Activated naive CD4-positive, alpha-beta T cell treated with Interleukin-2 at 50 U/mL for 16 hours (primary cell): ENCODE measurements at places on chromosomes 12 and 14.
A peak's percentile ranks its signal among the peaks of the same experiment; 100 is the strongest.

GRCh38 chr12:89523393-89523792 lies 1.2 kb downstream of the GALNT4 start:
- no peak for DNase-seq

DNA sequence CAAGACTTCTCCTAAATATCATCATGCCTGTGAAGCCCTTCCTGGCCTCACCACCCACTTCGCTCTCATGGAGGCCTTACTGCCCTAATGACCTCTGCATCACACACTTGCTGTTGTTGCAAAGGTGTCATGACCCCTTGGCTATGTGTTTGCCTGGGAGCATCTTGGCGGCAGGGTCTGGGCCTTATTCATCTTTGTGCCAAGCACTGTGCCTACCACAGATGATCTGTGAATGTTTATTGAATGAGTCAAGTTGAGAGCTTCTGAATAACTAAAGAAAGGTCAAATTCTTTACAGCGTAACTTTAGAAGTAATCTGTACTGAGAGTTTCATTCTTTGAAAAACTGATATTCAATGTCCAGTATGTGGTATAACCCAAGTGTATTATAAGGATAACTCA lies 113.3 kb downstream of the TTC8 start:
- no peak for DNase-seq

GRCh38 chr14:83294941-83295340 lies 1761.3 kb upstream of the SEL1L start:
- DNase-seq = no peak

DNA sequence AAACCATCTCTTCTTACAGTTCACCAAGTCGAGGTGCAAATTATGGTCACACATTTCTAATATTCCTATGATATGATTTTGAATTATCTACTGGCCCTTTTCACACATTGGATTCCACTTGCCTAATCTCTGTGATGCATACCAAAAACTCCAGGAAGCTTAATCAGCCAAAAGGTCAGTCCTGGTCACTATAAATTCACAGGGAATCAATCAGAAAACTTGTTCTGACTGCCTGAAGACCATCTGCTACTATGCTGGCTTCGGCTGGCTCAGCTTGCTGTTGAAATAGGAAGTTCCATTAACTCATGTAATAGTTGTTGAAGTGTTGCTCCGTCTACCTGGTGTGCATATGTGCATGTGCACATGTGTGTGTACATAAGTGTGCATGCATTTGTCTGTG lies 142.8 kb upstream of the FLRT2 start:
- no peak for DNase-seq

GRCh38 chr14:75429562-75429961 lies 1.7 kb downstream of the JDP2 start:
- no peak for DNase-seq

- DNase-seq = peak; percentile 16
Observed at GRCh38 chr14:22981090-22981875, 1.1 kb downstream of the AJUBA start.

DNA sequence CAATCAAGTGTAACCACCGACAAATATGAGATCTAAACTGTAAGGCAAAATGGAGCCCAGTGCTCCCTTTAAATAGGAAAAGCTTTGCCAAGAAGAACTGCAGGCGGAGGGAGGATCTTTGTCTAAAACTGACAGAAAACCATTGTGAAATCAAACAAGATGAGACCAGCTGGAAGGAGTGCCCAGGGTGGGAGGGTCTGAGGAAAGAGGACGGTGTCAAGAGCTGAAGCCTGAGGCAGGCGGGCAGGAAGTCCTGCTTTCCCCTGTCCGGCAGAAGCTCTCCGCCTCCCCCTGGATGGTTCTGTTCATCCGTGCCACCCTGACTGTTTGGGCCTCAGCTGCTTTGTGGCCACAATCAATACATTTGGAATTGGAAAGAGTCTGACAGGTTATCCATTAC lies 37.5 kb downstream of the CDC42BPB start:
- no peak for DNase-seq

GRCh38 chr12:57148469-57149244 lies 1.2 kb upstream of the LRP1-AS start:
- no peak for DNase-seq

DNA sequence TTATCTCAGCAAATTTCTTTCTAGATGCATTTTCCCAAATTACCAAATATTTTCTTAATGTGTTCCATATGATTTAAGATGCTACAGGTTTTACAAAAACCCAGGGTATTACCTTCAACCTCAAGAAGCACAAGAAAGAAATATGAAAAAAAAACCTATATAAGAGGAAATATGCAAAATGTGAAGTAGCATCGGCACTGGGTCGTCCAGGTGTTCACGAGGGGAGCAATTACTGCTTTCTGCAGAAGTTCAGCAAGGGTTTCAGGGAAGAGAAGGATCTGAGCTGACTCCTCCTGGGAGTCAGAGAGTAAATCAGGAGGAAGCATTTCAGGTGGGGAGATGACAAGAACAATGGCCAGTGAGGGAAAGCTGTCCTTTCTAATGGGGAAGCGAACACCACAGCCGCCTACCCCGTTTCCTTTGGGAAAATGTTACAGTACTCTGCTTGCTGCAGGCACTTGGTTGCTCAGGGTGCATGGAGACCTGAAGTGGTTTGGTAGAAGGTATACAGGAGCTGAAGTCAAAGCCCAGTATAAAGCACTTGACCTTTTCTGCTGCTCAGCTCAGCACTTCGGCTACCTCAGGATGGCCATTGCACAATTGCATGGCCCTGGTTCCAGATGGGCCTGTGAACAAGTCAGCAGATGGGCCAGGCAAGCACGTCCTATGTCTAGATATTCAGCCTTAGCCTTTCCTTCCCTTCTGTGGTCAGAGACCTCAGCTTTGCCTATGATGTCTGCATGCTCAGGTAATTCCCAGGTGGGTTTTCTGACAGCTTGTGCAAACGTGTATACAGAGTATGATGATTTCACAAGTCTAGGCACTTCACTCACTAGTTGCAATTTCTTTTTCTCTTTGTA lies 155.6 kb downstream of the PAX9 start:
- no peak for DNase-seq

- no peak for DNase-seq
Observed at GRCh38 chr12:107526555-107527180, 158.9 kb upstream of the PWP1 start.

GRCh38 chr14:93742761-93743160 lies 45.5 kb downstream of the PRIMA1 start:
- no peak for DNase-seq

DNA sequence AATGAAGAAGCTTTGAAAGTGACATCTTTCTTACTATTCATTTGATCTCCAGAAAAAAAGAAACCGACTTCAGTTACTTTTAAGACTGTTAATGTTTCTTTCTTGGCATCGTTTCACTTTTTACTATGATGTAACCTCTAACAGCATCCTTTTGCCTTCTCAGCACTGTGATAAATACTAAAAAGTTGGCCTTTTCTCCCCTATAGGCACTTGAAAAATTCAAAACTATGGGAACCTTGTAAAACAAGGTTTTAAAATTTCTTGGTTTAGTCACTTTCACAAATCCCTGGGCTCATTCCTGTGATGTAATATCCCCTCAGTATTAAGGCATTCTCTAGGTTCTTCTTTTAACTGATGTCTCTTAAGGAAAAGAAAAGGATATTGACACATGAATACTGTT lies 281.8 kb downstream of the EGLN3 start:
- DNase-seq = no peak

DNA sequence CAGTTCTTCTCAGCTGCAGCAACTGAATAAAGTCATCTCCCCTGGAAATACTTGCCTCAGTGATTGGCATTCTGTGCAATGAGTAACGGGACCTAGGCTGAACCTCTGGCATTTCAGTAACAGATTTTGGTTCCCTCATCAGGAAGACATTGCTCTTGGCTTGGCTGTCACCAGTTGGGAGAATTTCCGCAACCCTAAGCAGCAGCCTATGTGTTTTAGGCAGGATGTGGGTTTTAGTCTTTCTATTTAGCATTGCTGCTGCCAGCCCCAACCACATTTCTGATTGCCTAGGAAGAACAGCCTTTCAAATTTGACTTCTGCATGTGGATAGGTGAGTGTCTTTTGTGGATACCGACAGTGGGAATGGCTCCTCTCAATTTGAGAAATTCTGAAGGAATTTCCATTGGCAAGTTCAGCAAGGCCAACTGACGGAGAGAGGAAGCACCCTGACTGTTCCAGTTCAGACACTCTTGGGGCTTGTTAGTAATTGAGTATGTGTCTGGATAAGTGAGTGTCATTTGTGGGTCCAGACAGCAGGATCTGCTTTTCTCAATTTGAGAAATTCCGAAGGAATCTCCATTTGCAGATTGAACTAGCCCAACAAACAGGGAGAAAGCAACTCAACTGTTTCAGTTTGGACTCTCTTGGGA lies 19.0 kb upstream of the CLEC2A start:
- peak; percentile 10 for DNase-seq

DNA sequence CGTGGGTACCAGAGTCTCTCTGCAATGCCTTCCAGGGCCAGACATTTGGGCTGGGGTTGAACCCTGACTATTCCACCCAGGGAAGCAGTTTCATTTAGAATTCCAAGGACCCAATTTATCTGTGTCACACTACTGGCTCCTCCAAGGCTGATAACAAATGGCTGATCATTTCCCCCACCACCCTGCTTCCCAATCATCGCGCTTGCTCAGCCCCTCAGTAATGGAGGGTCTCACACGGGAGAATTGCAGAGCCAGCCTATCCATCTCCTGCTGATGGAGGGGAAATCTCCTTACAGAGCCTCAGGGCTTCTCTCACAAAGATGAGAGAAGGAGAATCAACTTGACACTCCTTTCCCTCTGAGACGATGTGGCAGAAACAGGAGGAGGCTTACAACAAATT lies 78.4 kb upstream of the WSCD2 start:
- no peak for DNase-seq

DNA sequence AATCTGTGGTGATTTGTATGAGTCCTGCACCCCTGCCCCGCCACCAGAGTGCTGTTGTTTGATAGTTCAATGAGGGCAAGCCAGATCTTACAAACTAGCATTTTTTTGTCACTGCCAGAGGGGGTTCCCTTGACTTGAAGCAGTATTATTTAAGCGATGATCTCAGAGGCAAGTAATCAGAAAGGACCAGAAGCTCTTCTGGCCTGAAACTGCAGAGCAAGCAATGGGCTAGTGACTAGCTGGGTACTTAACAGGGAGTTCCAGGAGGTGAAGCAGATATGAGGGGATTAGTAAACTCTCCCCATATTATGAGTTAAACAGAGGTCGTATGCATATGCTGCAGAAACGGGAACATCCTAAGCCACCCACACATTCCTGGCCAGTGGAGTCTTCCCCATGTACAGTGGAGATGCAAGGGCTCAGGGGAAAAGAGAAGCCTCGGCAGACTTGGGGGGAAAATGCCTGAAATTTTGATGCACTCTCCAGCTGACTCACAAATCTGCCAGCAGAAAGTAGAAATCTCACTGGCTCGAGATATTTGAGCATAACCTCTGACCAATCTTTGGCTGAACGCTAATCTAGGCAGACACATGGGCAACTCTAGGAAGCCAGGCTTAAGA lies 8.3 kb upstream of the CRACR2A start:
- DNase-seq = no peak

- peak; percentile 60 for DNase-seq
Observed at GRCh38 chr12:12474931-12475795, 87.5 kb downstream of the DUSP16 start.

- DNase-seq = peak; percentile 81
Observed at GRCh38 chr12:52884526-52885293, 20.2 kb downstream of the KRT8 start.

DNA sequence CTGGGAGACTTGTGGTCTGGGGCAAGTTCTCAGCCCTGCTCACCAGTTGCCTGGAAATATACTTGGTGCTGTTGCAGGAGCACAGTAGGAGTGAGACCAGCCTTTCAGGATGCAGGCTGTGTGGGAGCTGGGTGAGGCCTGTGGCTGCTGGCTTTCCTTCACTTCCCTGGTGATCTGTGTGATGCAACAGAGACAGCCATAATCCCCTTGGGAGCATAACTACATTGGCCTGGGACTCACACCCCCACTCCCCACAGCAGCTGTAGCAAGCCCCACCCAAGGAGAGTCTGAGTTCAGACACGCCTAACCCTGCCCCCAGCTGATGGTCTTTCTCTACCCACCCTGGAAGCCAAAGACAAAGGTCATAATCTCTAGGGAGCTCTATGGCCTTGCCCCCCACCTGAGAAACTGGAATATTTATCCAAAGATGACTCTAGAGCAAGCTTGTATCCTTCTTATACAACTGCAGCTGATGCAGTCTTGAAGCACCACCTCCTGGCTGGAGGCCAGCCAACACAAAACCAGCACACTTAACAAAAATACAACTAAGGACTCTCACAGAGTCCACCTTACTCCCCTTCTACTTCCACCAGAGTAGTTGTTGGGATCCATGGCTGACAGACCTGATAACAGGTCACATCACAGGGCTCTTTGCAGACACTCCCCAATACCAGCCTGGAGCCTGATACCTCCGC lies 190.4 kb upstream of the CPNE8 start:
- DNase-seq = no peak

- no peak for DNase-seq
Observed at GRCh38 chr14:76916040-76916715, 90.0 kb downstream of the LRRC74A start.

DNA sequence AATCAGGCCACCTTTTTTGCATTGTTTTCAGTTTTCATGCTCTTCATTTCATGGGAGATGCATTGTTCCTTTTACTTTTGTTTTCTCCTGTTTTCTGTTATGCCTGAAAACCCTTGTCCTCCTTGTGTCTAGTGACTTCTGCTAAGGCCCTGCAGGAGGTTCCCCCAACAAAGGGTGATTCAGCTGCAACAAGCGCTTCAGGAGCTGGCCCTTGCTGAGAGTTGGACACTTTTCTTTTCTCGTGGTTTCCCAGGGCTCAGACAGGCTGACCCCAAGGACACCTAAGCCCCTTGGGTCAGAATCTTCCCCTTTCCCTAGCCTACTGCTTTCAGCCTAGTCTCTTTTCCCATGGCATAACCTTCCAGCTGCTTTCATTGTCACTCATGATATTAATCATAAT lies 98.9 kb downstream of the PLXNC1 start:
- no peak for DNase-seq

- DNase-seq = no peak
Observed at GRCh38 chr12:16399101-16399500, 51.7 kb downstream of the MGST1 start.

DNA sequence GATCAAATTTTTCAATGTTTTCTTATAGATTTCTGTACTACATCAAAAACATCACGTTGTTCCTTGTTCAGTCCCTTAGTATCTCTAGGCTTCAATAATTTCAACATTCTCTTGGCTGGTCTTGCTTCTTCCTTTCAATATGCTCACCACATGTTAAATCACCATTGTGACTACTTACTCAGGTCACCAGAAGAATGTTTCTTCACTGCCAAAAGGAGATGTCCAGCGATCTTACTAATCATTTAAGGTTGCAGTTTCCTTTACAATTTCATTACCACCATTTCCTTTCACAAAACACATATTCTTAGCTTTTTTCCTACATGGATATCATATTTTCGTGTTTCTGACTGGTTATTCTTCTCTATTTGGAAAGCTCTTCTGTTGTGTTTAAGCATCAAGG lies 363.8 kb downstream of the NAV3 start:
- DNase-seq = no peak

GRCh38 chr12:51011955-51012354 lies 14.2 kb downstream of the SLC11A2 start:
- no peak for DNase-seq
